ENCODE measurements at places on chromosomes 5 and 9.

- no peak for DNase-seq
Observed at GRCh38 chr5:717143-717542, 24.0 kb upstream of the TPPP start.

DNA sequence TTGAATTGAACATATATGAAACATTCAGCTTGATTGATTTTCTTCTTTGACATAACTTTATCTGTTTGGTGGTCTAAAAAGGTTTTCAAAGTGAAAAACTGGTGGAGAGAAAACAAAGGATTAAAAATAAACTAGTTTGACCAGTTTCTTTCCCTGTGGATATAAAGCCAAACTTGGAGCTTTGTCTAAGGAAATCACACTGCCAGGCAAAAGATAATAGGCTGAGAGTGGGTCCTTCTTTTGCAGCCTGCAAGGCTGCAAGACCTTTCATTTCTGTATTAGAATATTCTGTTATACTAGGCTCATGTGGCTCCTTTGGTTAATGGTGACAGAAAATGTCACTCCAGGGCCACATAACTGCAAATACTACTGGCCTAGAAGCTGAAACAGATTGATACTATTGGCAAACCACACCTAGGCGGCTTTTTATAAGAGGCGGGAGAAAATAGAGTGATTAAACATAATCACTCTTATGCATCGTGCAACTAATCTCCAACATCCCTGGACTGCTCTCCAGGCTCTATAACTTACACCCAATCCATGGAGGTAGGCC is 129.1 kb upstream of the ZNF462 start:
- DNase-seq, result no peak

- no peak for DNase-seq
Observed at GRCh38 chr5:146283344-146283761, 55.3 kb upstream of the POU4F3 start.

GRCh38 chr9:127204771-127205470 is 59.7 kb upstream of the GARNL3 start:
- no peak for DNase-seq

- DNase-seq, result no peak
Observed at GRCh38 chr9:83934569-83935275, 13.5 kb upstream of the KIF27 start.

All from colonic mucosa (tissue), 4 donors.